ENCODE measurements at places on chromosomes 7 and 10.
A peak's percentile ranks its signal among the peaks of the same experiment; 100 is the strongest.

- DNase-seq = peak; percentile 57
Observed at GRCh38 chr10:104440221-104440620, 86.6 kb downstream of the CFAP58 start.

- DNase-seq = no peak
Observed at GRCh38 chr10:86952106-86952505, 5.3 kb downstream of the MMRN2 start.

DNA sequence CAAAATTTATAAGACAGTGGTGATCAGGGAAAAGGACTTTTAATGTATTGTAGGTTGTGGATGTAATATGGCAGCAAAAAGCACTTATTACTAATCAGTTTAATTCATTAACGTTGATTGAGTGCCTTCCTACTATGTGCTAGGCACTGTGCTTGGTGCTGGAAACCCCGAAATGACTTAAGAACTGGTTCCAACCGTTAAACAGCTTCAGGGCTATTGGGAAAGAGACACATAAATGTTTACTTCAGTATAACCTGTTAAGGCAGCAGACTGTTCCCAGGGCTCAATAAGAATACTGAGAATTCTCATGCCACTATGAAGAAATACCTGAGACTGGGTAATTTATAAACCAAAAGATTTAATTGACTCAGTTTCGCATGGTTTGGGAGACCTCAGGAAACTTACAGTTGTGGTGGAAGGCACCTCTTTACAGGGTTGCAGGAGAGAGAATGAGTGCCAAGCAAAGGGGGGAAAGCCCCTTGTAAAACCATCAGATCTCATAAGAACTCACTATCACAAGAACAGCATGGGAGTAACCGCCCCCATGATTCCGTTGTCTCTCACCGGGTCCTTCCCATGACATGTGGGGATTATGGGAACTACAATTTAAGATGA, 1.1 kb upstream of the SLC25A13 start:
- no peak for DNase-seq

DNA sequence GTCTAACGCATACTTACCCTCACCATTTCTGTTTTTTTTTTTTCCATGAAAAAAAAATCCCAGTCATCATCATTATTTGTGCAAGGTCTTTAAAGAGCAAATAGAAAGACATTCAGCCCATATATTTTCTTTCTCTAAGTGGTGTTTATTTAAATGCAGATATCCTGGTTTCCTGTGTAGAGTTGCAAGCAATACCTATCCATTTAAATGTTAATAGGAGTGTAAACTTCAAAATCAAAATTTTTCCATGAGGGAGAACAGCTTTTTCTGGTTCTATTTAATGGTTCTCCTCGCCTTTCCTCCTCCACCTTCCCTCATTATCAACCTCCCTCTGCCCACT, 120.1 kb upstream of the AGK start:
- DNase-seq = no peak

GRCh38 chr10:35639728-35640401, 2.2 kb downstream of the FZD8 start:
- peak; percentile 44 for DNase-seq

- peak; percentile 27 for DNase-seq
Observed at GRCh38 chr7:130476297-130477150, 15.4 kb upstream of the MEST start.
